Right ventricle myocardium superior (tissue), 1 donor: ENCODE measurements at places on chromosomes 6 and 20. TPM values are rescaled to one million over a fixed set of nuclear protein-coding genes. Genes with fewer than 3 reads are reported as not detected.

Gene TMC2
- total RNA-seq: not detected

DNA sequence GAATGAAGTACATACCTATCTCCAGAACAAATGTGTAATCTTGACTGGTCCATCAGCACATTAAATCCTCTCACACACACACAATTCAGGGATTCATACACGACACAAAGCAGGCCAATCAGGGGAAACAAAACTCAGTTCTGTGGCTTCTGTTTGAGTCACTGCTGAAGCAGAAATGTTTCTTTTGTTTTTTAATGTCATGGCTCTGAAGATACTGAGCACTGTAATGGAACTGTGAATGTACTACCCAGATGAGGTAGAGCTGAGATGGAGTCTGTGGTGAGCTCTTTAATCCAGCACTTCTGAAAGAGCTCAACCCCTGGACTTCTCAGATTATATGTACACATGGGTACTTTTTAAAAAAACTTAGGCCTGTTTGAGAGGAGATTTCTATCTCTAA is 116.4 kb downstream of the THEMIS start:
- DNase-seq: no peak

- DNase-seq: no peak
Measured at GRCh38 chr6:53035549-53036213, 29.5 kb upstream of the FBXO9 start.

Gene SAMD5
- total RNA-seq: 1.00 TPM

DNA sequence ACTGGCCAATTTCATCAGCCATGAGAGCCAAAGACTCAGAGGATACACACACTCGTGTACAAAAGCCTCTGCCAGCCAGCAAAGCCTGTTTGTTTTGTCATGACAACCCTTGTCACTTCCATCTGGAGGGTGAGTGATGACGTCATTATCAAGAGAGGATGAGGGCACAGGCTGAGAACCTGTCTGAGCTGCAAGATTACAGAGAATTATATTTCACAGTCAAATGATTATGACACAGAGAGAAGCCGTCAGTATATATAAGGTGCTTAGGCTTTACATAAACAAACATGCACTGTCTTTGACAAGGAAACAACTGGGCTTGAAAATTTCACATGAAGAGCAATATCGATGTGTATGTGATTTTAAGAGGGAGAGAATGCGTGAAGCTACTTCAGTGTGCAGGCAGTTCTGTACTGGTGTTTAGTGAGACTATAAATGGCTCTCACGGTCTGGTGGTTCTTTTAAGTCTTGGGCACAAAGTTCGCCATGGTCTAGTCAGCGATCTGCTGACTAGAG is 36.5 kb upstream of the BCLAF1 start:
- DNase-seq: no peak

GRCh38 chr6:3535033-3535775 is 78.4 kb upstream of the SLC22A23 start:
- DNase-seq: no peak

- no peak for DNase-seq
Measured at GRCh38 chr6:134410541-134410940, 92.6 kb upstream of the SGK1 start.

Gene GABRR1
- total RNA-seq: not detected
